Ureter (tissue), 1 donor: ENCODE measurements at places on chromosomes 11 and 22. TPM values are rescaled to one million over a fixed set of nuclear protein-coding genes. Genes with fewer than 3 reads are reported as not detected.
A peak's percentile ranks its signal among the peaks of the same experiment; 100 is the strongest.

DNA sequence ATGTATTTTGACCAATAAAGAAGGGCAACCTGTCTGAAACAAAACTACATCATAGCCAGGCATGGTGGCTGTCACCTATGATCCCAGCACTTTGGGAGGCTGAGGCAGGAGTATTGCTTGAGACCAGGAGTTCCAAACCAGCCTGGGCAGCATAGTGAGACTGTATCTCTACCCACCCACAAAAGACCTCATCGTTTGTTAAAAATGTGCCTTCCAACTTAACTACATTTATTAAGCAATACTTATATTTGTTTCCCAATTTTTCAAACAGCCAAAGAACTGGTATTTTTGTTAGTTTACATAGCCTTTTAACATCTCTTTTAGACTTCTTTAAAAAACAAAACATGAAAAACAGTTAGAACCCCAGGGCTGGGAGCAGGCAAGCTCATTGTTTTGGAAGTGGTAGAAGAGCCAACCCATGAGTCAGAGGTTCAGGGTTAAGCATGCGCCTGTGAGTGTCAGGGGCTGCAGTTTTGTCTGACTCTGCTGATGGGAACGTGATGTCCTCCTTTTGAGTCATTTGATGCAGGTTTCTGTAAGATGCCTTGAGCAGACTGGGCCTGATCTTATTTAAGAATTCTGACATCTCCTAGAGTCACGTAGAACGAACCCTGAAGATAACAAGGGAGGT, 53.9 kb upstream of the CRTAM start:
- peak; percentile 55 for DNase-seq

The FEN1 gene
- 10.4 TPM for total RNA-seq

The LRP4 gene
- total RNA-seq: 8.6 TPM

The DAGLA gene
- 2.7 TPM for total RNA-seq

DNA sequence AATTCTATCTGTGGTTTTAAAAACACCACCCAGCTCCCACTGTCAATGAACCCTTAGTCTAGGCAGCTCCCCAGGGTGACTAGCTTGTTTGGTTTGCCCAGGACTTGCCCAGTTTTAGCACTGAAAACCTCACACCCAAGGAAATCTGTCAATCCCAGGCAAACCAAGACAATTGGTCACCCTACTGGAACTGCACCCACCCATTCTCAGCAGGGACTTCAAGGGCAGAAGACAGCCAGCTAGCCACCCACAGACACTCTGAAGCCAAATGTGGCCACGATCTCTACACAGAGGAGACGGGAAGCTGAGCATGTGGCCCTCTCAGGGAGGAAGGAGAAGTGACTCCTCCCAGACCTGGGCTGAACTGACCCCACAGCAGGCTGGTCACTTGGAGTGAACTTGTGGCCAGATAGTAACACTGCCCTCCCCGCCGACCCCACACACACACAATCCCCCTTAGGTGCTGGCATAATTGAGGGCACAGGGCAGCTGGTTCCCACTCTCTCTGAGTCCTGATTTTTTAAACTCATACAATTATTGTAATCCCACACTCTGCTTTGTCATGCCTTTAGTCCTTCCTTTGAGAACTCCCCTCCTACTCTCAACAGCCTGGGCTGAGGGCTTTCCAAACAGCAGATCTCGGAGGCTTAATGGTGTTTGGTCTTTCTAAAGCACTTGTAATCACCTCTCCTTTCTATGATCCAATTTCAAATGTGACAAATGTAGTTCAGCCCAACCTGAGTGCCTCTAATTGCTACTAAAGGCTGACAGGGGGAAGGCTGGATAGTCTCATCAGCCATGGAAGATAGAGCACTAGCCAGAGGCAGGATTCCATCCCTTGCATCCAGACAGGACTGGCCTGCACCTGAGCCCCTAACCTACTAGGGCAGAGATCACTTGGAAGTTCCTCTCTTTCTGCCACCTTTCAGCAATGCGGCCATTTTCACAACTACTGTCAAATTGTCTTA, 74.7 kb upstream of the DRD2 start:
- no peak for DNase-seq

GRCh38 chr11:70064008-70064725, 13.9 kb upstream of the ANO1 start:
- DNase-seq: peak; percentile 34

- DNase-seq: no peak
Measured at GRCh38 chr22:37285937-37286336, 3.6 kb downstream of the CYTH4 start.

GRCh38 chr22:46741974-46742519, 4.0 kb upstream of the CERK start:
- DNase-seq: no peak
